Activated naive CD8-positive, alpha-beta T cell treated with anti-CD3 and anti-CD28 coated beads, Interleukin-2, amount 50 U/mL, for 16 hours (primary cell): ENCODE measurements at places on chromosomes 13 and 19.

DNA sequence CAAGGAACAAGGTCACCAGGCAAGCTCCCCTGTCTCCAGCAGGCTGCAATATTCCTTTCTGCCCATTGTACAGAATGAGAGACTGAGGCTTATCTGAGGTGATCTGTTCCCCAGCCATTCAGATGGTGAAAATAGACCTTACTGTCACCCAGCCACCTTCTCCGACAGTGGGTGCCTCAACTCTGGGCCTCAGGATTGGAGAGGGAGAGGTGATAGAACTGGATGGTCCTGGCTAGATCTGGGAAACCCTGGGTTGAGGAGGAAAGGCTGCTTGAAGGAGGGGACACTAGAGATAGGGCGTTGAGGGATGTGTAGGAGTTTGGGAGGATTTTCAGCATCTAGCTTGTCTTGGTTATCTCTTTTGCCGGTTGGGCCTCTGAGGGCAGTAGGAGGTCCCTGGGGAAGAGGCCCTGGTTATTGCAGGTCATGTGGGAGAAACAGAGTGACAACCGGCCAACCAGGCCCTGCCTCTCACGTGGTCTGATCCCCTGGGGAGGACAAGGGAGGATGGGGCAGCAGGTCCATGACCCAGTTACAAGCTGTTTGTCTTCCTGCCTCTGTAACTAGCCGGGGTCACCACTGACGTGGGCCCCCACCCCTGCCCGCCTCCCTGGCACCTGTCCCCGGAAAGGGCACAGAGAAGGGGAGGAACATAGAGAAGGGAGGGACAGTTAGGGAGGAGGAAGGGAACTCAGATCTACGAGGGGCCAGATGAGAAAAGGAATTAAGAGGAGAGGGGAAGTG, 8.2 kb downstream of the NFIC start:
- DNase-seq = no peak

DNA sequence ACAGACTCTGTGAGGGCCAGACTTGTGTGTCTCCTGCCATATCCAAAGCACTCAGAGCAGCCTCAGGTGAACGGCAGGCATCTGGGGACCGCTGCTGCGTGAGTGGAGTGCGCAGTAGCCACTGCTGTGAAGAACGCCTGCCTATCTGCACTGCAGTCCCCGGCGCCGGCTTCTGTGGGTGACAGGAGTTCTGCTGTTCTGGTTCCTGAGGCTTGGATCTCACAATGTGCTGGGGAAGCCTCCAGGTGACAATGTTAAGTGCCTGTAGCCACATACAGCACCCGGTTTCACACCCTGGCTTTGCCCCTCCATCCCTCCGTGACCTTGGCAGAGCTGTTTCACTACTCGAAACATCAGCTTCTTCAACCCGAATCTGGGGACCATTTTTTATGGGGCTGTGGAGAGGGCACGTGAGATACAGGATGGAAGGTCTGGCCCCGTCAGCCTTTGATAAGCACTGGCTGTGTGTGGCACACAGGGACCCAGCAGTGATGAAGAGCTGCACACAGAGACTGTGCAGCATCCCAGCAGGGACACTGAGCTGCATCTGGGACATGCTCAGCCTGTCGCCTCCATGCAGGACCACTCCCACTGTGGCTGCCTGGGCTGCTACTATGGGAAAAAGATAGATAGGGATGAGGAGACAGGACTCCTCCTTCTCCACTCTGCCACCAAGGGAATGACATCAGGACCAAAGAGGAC, 28.3 kb downstream of the ELAVL1 start:
- no peak for DNase-seq

GRCh38 chr19:42473686-42474085, 30.9 kb upstream of the CXCL17 start:
- DNase-seq = no peak

DNA sequence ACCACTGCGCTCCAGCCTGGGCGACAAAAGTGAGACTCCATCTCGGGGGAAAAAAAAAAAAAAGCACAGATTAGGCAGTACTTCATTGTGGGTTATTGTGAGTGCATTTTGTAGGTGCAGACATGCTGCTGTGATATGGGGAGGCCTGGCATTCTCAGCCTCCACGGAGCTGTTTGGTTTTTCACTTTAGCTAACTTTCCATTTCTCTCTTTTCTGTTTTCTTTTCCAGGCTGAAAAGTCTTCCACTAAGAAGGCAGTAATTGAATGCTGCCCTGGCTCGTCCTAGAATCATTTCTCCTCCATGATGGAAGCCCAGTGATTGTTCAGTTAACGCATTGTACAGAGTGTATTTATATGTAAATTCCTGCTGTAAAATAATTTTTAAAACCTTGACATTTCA, 2.0 kb upstream of the WDR88 start:
- DNase-seq = no peak

DNA sequence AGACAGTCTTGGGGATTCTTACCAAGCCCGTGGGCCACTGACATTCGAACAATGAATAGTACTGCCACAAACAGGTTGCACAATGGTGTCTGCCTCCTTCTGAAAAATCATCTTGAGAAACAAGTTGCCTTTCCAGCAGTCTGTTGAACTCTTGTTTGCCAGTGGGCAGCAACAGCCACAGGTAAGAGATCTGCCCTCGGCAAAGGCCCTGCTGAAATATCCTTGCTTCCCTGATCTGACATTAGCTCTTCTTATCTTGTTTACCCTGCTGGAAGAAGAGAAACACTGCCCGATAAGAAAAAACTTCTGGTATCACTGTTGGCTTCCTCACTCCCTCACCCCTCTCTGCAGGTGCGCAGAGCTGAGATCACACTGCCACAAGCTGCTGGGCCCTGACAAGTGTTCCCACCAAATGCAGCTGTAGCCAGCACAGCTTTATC, 2.0 kb downstream of the DOCK9 start:
- DNase-seq = no peak

DNA sequence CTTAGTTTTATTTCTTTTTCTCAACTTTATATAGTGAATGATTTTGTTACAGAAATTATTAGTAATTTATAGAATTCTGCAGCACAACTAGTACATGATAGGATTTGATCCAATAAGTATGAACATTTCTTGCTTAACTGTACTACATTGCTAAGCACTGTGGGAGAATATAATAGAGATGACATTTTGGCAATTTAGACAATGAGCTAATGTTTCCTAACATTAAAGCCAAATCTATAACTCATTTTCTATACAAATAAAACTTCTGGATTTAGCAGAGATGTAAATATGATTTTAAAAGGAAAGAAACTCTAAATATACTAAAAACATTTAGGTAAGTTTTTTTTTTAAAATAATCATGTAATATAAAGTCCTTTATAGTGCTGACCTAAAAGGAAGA, 87.3 kb downstream of the FNDC3A start:
- no peak for DNase-seq

DNA sequence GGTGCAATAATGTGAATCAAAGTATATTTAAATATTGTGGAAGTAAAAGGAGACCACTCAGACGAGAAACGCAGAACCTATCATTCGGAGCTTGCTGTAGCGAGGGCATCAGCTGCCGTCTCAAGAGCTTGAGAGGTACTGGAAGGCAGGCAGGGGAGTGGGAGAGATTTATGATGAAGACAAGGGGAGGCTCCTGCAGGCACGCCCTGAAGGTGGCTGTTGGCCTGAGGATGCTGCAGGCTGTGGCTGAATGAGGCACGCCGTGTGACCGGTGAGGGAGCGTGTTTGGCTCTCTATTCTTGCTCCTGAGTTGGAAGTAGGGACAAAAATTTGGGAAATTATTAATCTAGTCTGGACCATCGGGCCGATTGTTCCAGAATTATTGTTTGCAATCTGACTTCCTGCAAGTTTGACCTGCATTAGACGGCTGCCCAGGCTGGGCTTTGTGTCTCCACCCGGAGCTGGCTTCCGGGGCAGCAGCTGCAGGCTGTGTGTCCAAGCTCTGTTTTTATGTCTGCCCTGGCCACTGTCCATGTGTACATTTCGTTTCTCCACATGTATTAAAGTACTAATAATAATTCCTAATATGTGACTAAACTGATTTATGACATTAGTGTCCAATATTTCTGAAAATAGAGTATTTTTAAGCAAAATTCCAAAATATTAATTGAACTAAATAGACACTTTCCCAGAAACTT, 91.1 kb upstream of the ANKRD10 start:
- no peak for DNase-seq

GRCh38 chr13:60000081-60000480, 163.6 kb downstream of the DIAPH3 start:
- DNase-seq = no peak

- no peak for DNase-seq
Measured at GRCh38 chr19:8705742-8706141, 7.1 kb upstream of the ACTL9 start.
